ENCODE measurements at places on chromosomes 2 and 18.

DNA sequence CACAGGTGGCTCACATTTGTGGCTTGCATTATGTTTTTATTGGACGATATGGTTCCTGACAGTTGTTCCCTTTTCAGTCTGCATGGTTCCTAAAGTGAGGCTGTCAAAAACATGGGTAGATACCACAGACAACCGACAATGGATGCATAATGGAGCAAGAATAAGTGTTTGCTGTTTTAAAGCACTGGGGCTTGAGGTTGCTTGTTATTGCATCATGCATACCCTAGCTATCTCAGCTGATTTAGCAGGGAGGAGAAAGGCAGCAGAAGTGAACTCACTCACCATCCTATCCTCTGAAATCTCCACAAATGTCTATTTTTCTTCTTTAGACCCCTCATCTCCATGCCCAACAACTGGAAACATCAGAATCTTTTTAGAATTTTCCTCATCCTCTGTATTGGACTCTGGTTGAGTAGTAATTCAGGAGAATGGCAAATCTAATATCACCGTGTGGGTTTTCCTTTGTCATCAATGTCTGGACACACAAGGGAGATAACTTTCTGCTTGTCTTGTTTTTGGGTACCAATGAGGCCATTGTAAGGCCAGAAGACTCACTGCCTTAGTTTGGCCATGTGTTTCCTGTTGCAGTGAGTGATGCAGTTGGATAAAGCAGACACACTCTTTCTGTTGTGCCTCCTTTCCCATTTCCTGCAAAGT lies 46.7 kb downstream of the FBXO48 start:
- DNase-seq, result no peak

GRCh38 chr2:241445426-241445825 lies 63.0 kb downstream of the STK25 start:
- DNase-seq, result no peak

DNA sequence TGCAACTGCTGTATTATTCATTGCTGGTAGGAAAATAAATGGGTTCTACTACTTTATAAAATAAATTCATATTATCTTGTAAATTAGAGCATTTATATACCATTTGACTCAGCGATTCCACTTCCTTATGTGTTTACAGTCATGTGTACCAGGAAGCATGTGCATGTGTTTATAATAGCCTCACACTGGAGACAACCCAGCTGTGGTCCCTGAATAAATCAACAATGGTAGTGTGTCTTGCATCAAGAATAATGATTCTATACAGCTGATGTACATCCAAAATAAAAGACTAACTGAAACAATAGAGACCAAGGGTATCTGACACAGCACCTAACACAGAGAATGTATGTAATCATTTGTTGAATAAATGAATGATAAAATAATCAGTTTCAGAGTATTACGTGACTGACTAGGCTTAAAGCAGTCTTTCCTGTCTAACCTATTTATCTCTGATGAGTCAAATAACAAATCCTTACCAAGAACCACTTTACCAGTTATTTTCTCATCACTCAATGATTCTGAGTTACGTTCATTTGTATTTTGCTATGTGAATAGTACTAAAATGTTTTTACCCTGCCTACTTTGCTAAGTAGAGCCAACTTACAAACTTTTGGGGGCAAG lies 216.8 kb downstream of the UBE2E3 start:
- no peak for DNase-seq

GRCh38 chr2:24233321-24233720 lies 58.5 kb downstream of the FAM228A start:
- DNase-seq, result no peak

GRCh38 chr2:119109866-119110265 lies 48.7 kb downstream of the C1QL2 start:
- DNase-seq, result no peak

DNA sequence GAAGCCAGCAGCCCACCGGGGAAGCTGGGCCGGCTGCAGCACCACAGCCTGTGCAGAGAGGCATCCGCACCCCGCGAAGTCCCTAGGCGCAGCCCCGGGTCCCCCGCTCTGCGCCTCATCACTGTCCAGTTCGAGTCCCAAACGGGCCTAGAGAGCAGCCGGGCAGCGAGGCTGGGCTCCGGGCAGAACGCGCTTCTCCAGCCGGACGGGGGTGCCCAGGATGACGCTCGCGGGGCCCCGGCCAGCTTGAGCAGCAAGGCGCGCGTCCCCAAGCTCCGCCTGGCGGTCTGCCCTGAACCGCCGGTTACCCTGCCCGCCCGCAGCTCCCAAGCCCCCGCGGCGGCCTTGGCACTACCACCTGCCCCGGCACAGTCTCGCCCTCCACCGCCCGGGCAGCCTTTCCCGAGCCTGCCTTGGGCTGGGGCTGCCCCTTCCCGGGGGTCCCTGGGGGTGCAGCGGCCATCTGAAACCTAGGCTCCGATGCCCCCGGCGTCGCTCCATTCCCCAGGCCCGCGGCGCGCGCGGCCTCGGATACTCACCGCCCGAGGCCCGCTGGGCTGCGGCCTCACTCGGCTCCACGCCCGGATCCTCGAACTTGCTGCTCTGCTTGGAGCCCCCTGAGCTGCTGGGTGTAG lies 591 bp downstream of the SLC16A14 start:
- DNase-seq, result peak; percentile 40

- no peak for DNase-seq
Measured at GRCh38 chr2:240655931-240656886, 26.5 kb downstream of the AQP12B start.

DNA sequence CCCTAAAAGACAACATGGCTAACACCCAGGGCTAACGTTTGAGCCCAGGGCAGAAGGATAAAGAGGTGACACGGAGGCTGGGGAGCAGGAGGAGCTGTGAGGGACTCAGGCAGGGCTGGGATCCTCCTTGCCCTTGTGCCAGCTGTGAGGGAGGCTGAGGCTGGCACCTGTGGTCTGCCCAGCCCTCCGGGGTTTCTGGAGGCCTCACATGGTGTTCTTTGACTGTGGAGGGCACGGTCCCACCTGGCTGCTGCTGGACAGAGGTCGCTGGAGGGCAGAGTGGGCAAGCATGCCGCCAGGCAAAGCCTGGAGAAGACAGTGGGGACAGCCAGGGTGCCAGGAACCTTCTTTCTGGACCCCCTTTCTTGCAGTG lies 26.8 kb upstream of the CNNM3 start:
- DNase-seq, result no peak

DNA sequence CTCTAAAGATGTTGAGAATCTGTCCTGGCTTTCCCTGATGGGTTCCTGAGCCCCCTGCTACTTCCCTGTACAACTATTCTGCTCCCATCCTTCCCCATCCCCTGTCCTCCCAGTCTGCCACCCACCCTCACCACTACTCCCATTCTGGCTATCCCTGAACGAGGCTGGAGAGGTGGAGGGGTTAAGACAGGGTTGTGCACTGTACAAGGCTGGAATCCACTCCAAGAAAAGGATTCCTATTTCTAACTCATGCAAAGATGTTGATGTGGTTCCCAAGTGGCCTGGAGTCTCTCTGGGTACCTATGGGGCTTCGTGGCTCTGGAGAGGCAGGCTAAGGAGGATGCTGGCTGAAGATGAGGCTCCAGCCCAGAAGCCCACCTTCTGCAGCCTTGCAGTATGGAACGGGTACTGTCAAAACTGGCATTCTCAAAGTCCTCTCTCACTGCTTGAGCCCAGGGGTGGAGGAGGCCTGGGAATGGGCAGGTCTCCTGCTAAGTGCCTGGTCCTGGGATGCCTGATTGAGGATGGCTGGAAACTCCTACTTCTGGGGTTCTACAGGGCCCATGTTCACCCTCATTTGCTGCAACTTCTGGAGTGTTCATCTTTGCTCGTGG lies 1.3 kb upstream of the FEV start:
- DNase-seq, result no peak

DNA sequence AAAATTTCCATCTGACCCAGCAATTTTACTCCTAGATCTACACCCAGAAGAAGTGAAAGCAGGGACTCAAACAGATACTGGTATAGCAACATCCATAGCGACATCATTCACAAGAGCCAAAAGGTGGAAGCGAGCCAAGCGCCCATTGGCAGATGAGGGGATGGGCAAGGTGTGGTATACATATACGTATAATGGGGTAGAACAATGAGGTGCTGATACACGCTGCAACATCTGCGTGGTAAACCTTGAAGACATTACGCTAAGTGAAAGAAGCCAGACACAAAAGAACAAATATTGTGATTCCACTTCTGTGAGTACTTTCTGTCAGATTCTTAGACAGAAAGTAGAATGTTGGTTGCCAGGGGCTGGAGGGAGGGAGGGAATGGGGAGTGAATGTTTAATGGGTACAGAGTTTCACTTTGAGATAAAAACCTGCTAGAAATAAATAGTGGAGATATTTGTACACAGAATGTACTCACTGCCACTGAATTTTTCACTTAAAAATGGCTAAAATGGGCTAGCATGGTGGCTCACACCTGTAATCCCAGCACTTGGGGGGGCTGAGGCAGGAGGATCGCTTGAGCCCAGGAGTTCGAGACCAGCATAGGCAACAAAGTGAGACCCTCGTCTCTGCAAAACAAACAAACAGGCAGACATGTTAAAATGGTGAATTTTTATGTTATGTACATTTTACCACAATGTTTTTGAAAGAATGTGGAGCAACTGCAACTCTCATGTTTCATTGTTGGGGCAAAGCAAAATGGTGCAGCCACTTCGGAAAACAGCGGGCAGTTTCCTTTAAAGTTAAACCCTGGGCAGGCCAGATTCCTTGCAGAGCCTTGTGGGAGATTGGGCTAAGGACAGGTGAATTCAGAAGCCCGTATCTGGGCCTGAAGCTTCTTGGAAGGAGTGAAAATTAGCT lies 103.4 kb upstream of the MYCN start:
- DNase-seq, result no peak

DNA sequence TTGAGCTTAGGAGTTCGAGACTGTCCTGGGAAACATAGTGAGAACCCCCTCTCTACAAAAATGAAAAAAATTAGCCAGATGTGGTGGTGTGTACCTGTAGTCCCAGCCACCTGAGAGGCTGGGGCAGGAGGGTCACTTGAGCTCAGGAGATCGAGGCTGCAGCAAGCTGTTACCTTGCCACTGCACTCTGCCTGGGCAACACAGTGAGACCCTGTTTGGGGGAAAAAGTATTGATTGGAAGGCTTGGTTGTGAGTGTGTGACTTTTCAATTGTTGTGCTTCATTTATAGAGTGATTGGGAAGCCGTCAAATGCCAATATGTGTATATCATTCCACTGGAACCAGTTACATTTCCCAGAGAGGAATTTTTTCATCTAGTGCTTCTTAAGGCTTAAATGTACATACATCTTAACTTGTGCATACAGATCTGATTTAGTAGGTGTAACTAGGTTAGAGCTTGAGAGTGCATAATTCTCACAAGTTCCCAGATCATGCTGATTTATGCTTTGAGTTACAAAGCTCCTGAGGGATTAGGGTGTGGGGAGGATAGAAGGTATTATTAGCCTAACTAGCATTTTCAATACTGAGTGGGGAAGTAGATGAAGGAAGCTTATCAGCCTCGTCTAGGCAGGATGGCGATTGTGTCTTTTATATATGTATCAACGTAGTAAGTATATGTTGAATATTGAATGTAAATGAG lies 15.3 kb downstream of the WDR43 start:
- DNase-seq, result no peak

GRCh38 chr2:188199716-188200128 lies 92.0 kb upstream of the GULP1 start:
- DNase-seq, result no peak

GRCh38 chr2:18959952-18960717 lies 370.8 kb upstream of the NT5C1B start:
- no peak for DNase-seq

GRCh38 chr18:76892832-76893231 lies 70.5 kb downstream of the ZNF236 start:
- DNase-seq, result no peak

DNA sequence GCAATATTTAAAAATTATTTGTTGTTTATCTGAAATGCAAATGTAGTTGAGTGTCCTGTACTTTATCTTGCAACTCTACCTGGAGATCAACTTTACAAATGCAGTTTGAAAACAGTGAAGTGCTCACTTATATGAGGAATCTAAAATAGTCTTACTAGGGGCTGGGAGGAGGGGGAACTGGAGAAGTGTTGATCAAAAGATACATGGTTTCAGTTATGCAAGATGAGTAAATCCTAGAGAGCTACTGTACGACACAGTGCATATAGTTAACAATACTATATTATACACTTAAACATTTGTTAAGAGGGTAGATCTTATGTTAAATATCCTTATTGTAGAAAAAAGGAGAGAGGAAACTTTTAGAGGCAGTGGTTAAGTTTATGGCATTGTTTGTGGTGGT lies 241.9 kb downstream of the BCL11A start:
- no peak for DNase-seq

DNA sequence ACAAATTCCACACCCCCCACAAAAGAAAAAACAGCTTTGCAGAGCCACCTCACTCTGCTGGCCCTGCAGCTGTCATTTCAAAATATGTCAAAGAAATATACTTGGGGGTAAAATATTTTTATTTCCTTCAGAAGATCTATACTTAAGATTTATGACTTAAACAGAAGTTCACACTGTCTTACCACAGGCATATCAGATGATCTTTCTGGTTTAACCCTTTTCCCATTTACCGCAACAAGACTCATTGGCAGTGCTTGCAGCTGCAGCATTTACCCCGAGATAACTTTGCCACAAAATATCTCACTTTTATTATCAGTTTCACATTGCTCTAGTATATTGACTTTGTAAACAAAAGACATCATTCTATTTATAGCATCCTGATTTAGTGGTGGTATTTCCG lies 21.6 kb upstream of the SLC35G4 start:
- DNase-seq, result no peak

- DNase-seq, result no peak
Measured at GRCh38 chr2:12196495-12196894, 450.1 kb downstream of the LPIN1 start.

DNA sequence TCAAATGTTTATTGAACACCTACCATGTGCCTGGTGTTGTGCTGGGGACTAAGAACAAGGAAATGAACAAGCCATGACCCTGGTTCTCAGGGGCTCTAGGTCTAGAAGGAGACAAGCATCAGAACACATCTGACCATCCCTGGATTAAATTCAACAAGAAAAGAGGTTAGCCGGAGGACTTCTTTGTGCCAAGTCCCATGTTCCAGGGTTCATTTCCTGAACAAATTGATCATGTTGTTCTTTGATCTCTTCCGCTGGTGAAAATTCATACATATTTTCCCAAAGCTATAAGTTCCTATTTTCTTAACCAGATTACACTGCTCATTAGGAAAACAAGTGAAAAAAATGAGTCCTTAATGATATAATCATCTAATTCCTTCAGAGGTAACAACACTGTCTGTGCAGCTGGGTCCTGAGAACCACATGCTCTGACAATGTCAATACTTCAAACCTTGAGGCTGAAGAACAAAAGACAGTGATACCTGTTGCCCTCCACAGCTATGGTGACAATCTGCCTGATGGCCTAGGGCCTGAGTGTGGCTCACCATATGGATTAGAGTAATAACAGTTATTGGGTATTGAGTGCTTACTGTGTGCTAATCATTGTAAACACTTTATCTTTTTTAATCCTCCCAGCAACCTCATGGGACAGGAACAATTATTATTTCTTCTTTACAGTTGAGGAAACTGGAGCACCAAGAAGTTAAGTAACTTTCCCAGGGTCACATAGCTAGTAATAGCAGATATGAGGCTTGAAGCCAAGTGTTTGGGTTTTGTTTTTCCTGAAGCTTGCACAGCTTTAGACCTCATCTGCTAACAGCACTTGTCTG lies 24.6 kb upstream of the INO80C start:
- DNase-seq, result no peak

- DNase-seq, result no peak
Measured at GRCh38 chr2:217890445-217890844, 112.3 kb downstream of the TNS1 start.

- DNase-seq, result no peak
Measured at GRCh38 chr18:77016936-77017335, 115.6 kb downstream of the MBP start.

GRCh38 chr2:227473806-227474205 lies 1.9 kb downstream of the AGFG1 start:
- no peak for DNase-seq
